ENCODE measurements at places on chromosomes 13 and 19.
A peak's percentile ranks its signal among the peaks of the same experiment; 100 is the strongest.

- peak; percentile 83 for DNase-seq
Measured at GRCh38 chr19:48926909-48927308, 6.6 kb upstream of the DHDH start.

DNA sequence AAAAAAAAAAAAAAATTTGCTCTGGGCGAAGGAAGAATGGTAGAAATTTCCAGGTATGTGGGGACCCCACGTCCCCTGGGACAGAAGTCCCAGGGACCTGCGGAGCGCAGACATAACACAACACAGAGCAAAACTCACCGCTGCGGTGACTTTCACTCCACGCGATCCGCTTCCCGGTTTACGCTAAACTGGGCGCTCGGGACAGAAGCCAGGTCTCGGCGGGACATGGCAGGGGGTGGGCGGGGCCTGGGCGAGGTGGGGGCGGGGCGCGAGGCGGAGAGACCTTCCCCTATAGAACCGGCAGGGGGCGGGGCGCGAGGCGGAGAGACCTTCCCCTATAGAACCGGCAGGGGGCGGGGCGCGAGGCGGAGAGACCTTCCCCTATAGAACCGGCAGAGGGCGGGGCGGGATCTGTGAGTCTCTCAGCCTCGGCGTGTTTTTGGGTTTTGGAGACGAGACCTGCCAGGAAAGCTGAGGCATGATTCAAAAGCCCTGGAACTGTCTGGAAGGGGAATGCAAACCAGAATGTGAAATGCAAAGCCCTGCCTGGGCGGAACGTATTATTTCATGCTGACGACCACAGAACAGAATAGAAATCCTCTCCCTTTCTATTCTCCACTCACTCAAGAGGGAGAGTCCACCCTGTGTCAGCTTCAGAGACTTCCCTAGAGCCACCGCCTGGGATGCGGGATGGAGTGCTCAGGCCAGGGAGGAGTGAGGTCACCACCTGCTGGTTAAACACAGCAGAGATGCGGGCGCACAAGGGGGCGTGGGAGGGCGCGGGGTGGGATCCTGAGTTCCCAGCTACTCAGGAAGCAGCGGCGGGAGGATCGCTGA lies 20.2 kb upstream of the ERVV-1 start:
- peak; percentile 67 for DNase-seq

- DNase-seq, result no peak
Measured at GRCh38 chr13:97445522-97446187, 11.7 kb downstream of the RAP2A start.

GRCh38 chr13:46170268-46170667 lies 11.7 kb downstream of the LCP1 start:
- no peak for DNase-seq

- no peak for DNase-seq
Measured at GRCh38 chr13:24680258-24680920, at the start of gene ATP12A. Gene ATP12A (plus strand): TSS chr13:24680408. CDS start chr13:24680744, 336 bp downstream.

DNA sequence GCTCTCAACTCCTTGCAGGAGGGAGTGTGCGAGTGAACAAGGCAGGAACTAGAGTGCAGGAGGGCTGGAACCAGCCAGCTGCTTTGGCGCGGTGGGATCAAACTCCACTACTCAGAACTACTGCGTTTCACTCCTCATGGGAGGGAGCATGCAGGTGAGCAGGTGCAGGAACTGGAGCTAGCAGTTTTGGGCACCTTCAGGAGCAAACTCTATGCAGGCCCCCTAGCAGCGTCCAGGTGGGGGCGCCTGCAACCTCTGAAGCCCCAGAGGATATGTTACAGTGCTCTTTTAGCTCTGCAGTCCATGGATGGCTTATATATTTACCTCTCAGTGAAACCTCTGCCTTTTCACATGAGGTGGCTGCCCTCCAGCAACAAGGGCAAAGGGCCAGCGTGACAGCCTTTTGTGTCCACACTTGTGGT lies 1303.4 kb downstream of the PCDH9 start:
- no peak for DNase-seq

DNA sequence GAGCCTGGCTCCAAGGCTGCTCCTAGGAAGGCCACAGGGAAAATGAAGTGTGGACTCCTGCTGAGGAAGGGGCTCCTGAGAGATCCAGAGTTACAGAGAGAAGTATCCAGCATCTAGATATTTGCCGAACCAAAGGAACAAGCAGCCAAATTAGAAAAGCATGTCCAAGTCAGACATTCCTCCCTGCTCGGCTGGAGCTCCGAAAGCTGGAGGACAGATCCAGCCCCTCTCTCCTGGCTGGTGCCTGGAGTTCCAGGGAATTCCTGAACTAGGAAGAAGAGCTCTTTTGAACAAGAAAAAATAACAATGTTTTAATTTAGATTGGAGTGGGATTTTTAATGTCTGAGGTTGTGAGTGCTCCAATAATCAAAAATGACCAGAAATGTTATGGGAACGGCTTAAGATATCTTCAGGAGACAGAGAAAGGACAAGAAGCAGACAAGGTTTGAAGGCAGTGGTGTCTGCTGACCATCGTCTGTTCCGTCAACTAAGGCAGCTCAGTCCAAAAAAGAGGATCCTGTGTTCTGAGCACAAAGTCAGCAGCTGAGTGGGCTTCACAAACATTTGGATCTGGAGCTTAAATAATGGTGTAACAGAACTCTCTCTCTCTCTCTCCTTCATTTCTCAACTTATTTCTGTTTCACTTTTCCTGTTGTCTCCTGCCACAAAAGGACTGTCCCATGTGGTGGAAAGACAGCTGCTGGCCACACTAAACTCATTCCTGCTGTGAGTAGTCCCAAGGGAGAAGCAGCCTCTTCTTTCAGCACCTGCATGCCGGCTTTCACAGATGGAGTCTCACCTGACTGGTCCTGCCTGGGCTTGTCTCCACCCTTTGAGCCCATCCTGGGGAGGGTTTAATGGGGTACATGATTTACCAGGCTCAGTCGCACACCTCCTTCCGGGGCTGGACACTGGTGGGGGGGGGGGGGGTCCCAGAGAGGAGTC lies 31.5 kb upstream of the IRS2 start:
- no peak for DNase-seq

- DNase-seq, result no peak
Measured at GRCh38 chr13:86841264-86841663, 829.9 kb upstream of the SLITRK5 start.

- no peak for DNase-seq
Measured at GRCh38 chr19:7678971-7679751, 1.5 kb upstream of the TRAPPC5 start.

DNA sequence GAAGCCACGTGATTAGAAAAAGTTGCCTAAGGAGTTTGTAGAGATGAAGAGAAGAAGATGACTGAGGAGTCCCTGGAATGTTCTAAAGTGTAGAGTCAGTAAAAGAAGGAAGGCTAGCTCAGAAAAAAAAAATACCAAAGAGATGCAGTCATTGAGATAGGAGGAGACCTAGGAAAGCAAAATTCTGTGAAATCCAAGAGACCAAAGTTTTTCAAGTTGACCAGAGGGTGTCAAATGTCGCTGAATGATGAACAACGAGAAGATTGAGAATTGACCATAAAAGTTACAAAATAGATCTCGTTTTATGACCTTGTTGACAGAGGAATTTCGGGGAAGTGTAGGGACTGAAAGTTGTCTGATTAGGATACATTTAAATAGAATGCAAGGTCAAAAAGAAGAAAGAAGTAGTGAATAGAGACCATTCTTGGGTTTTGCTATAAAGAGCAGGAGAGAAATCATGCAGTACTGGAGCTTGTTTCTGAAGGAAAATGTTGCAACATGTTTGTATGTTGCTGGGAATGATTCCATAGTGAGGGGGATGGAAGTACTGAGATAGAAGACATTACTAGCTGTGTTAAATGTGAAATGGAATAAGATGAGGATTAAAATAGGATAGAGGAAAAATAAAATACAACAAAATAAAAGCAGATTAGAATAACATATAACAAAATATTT lies 30.2 kb upstream of the HTR2A start:
- DNase-seq, result no peak

DNA sequence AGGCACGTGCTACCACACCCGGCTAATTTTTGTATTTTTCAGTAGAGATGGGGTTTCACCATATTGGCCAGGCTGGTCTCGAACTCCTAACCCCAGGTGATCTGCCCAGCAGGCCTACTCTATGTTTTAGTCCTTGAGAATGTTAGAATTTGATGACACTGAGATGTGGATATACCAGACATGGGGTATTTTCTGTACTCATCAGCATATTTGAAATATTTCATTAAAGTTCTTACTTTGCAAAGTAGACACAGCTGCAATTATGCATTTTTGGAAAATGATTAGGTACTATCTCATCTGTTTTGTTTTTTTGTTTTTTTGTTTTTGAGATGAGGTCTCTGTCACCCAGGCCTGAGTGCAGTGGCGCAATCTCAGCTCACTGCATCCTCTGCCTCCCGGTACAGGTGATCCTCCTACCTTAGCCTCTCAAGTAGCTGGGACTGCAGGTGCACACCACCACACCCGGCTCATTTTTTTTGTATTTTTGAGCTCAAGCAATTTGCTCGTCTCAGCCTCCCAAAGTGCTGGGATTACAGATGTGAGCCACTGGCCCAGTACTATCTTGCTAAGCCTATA lies 12.7 kb downstream of the SPINT2 start:
- no peak for DNase-seq

- no peak for DNase-seq
Measured at GRCh38 chr19:12956446-12957388, at the start of gene GADD45GIP1. Gene GADD45GIP1 (minus strand): TSS chr19:12957223. CDS start chr19:12957212, 11 bp downstream.

DNA sequence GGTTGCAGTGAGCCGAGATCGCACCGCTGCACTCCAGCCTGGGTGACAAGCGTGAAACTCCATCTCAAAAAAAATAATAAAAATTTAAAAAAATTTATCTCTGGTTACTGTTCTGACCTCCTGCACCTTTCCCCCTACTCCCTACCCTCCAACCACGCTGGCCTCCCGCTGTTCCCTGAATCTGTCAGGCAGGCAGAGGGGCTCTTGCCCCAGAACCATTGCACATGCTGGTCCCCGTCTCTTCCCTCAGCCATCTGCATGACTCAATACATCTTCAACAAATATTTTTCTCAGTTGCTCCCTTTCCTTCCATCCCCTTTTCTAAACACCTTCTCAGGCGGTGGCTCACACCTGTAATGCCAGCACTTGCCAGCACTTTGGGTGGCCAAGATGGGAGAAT lies 1.1 kb upstream of the FAM187B start:
- no peak for DNase-seq

- DNase-seq, result no peak
Measured at GRCh38 chr13:29428310-29429181, 166.9 kb downstream of the SLC7A1 start.

DNA sequence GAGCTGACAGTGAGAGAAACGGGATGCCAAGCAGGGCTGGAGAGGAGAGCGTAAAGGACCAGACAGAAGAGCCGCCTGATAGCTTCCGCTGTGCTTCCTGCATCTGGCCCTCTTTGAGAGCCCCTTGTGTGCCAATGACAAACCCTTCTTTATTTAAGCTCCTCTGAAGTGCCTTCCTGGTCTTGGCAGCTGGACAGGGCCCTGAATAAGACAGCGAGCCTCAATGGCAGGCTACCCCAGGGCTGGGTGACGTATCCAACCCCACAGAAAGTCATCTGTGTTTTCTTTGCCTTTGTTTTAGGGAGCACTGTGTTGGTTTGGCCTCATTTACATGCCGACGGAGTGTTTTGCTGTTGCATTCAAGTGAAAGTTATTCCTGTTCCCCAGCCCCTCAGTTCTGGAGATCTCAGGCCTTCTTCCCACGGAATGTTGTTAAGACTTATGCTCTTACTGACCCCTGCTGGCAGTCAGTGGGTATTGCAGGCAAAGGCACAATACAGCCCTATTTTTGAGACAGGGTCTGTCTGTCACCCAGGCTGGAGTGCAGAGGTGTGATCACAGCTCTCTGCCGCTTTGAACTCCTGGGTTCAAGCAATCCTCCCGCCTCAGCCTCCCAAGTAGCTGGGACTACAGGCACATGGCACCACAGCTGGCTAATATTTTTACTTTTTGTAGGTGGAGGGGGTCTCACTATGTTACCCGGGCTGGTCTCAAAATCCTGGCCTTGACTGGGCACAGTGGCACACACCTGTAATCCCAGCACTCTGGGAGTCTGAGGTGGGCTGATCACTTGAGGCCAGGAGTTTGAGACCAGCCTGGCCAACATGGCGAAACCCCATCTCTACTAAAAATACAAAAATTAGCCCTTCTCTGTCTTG lies 16.8 kb downstream of the CCL25 start:
- no peak for DNase-seq

Data from Panc1 (cell line).